Fibroblast of gingiva (primary cell): ENCODE measurements at places on chromosomes 1 and 21.

DNA sequence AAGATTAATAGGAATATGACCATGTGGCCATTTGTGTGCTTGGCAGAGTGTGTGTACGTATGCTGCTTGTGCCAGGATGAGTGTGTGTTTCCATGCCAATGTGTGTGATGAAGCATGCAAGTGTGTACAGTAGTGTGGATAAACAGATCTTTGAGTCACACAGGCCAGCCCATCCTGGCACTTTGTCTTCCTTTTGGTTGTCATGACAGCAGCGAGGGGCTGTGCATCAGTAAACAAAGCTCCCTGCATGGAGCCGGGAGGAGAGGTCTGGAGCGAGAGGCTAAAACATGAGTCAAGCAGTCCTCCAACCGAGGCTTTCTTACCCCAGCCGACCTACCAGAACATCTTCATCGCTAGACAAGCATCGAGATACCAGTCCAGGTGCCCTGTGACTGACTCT is 221.2 kb downstream of the CACNA1E start:
- DNase-seq: no peak

DNA sequence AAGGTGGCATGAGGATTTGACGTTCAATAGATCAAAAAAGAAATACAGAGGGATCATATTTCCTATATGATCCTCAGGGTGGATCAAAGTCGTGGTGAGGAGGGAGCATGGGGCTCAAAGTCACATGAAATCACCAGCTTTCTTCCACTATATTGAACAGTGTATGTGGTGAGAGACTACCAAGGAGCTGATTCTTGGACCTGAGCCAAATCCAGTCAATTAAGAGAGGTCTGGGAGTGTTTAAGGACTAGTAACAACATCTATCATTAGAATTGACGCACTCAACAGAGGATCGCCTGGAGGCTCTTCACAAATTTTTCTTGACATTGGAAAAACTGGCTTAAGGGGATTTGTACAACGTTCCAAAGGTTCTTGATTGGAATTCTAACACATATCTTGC is 267.7 kb upstream of the PROX1 start:
- DNase-seq: no peak

DNA sequence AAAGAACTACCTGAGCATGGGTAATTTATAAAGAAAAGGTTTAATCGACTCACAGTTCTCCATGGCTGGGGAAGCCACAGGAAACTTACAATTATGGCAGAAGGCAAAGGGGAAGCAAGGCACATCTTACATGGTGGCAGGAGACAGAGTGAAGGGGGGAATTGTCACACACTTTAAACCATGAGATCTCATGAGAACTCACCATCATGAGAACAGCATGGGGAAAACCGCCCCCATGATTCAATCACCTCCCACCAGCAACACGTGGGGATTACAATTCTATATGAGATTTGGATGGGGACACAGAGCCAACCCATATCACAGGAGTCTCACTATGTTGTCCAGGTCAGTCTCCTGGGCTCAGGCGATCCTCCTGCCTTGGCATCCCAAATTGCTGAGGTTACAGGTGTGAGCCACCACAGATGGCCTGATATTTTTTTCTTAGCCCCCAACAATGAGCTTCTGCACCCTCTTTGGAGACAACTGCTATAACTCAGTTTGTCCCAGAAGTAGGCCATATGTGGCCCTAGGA is 22.5 kb upstream of the MORC3 start:
- DNase-seq: no peak

- DNase-seq: no peak
These were observed 232.8 kb downstream of the SDCCAG8 start for GRCh38 chr1:243488459-243489157.

- no peak for DNase-seq
These were observed 1.4 kb upstream of the CFH start for GRCh38 chr1:196650403-196650802.

- peak; percentile 74 for DNase-seq
These were observed 66.6 kb downstream of the GABPA start for GRCh38 chr21:25801217-25802014.

DNA sequence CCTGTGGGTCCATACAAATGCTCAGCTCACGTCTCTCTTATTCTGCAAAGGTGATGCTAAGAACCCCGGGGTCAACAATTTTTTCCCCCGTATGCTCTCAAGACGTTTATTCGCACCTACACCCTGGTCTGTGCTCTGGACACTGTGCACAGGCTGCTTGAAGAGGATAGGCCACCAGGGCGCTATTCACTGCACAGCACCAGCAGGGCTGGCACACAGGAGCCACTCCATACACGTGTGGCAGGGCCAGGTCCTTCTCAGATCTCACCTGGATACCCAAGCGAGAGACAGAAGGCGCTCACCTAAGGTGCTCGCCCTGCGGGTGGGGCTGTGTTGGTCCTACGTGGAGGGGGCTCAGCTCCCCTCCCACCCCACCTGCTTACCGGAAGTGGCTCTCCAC is 16.7 kb downstream of the TMEM63A start:
- DNase-seq: no peak

GRCh38 chr1:213783893-213784292 is 203.9 kb upstream of the PROX1 start:
- DNase-seq: no peak

GRCh38 chr1:1024149-1024770 is 4.3 kb downstream of the AGRN start:
- DNase-seq: no peak

DNA sequence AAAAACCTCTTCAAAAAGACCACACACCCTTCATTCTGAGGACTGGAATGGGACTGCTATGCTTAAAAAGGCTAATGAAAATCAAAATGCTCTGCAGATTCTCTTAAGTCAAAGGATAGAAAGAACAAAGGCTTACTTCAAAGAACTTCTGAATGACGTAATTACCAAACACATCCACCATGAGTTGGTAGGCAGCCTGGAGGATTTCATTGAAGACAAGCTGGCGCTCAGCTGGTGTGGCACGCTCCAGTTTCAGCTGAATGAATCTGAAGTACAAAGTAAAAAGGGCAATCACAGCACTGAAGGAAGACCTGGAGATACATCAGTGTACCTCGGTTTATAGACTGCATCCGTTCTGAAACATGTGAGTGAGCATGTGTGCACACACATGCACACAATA is 43.5 kb upstream of the SDC3 start:
- no peak for DNase-seq

DNA sequence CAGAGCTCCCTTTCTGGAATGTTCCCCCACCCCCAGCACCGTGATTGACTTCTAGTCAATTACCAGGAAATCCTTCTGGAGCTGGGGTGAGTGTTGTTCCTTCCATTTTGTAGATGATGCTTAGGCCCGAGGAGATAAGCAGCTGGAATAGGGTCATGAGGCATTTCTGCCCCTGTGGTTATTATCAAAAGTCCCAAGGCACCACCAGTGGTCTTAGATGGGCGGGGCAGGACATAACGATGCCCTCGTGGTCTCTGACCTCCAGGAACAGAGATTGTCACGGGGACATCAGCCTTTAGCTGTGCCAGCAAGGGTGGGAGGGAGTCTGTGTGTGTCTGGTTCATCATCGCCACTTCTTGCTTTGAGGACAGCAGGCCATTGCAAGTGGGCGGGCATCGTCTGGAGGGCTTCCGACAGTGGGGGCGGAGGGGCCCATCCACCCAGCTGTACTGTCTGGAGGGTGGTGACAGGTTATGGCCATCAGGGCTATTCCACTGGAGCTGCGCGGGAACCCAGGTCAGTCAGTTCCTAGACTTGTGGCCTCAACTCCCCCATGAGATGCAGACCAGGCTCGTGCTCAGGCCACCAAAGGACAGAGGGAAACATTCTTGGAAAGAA is 22.6 kb downstream of the TNFRSF8 start:
- DNase-seq: no peak

DNA sequence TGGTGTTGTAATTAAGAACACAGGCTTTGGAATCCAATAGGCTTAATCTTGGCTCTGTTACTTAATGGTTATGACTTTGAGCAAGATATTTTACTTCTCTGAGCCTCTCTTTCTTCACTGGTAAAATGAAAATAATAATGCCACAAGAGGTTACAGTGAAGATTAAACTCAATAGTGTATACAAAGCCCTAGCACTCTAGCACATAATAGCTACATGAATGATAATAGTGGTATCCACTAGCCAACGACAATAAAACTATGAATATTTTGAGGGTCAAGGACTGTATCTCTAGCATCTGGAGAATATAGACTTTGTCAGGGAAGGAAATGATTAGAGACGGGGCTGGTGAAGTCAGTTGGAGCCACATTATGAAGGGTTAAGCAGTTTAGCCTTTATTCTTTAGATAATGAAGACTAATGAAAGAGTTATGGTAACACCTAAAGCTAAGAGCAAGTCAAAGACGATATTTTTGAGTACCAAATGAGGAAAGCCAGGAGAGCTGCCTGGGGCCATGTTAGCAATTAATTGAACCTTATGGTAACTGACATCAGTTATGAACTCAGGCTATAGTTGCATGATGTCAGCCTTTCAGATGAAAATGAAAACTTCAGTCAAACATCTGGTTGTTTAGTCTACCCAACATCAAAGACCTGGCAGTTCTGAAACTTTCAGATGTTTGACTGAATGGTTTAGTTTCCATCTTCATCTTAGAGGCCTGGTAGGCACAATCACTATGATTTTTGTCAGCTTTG is 32.8 kb upstream of the RNF11 start:
- DNase-seq: no peak

DNA sequence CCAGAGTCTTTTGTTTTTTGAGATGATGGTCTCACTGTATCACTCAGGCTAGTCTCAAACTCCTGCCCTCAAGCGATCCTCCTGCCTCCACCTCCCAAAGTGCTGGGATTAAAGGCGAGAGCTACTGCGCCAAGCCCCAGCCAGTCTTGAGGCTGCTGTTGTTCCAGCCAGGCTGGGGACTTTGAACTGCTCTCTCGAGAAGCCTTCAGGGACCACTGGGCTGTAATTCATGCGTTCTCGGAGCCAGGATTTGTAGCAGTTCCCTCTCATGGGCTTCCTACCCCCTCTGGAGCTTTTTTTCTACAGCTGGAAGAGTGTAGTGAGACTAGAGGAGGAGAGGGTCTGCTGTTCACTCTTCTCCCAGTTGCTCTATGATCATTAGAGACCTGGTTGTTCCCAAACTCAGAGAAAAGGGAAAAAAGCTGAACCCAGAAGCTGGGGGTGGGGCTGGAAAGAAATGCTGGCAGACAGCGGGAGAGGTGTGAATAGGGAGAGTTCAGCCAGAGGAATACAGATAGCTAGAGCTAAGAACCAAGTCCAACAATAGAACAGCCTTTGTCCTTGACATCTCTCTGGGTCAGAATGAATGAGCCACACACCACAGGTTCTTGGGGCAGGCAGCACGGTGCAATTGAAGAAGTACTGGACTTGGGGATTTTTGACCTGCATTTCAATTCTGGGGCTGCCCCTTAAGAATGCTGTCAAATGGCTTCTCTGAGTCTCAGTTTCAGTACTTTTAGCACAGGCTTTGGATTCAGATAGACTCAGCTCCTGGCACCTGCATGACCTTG is 13.2 kb upstream of the SLC41A1 start:
- DNase-seq: no peak

DNA sequence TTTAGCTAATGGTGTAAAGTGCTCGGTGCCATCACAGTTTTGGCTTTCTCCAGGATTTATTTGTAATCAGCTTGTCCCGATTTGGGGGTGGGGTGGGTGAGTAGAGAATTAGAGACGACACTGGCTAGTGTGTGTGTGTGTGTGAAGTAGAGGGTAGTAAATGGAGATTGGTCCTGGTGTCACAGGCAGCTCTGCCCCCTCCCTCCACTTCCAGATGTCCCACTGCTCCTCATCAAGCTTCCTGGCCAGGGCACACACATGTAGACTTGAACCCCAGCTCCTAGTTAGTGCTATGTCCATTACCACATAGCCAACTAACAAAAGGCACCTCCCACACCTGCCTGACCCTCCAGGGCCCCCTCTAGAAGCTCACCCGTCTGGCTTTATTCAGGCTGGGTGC is 3.2 kb downstream of the TRNP1 start:
- DNase-seq: no peak

DNA sequence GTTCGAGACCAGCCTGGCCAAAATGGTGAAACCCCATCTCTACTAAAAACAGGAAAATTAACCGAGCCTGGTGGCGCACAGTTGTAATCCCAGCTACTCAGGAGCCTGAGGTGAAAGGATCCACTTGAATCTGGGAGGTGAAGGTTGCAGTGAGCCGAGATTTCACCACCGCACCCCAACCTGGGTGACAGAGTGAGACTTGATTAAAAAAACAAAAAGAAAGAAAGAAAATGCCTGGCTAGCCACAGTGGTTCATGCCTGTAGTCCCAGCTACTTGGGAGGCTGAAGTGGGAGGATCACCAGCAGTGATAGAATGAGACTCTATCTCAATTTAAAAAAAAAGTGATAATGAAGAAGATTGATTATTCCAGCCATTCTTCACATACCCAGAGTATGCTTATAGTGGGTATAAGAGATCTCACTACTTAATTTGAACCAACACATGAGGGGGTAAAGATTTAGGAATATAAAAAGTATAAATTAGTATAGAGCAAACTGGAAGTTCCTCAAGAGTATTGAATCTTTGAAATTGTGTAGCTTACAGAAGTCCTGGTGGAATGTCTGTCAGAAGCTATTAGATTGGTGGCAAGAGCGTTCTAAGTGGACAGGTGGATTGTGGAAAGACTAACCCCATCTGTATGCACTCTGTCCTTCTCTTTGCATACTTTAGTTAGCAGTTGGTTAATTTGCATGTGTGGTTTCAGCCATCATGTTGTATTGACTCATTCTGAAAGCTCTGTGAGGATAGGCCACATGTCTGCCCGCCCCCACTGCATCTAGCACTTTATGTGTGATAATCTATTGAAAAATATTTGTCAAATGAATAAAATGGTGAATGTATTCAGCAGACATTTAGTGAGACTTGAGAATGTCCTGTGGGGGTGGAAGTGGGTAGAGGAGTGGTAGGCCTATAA is 25.0 kb downstream of the RLF start:
- DNase-seq: no peak

DNA sequence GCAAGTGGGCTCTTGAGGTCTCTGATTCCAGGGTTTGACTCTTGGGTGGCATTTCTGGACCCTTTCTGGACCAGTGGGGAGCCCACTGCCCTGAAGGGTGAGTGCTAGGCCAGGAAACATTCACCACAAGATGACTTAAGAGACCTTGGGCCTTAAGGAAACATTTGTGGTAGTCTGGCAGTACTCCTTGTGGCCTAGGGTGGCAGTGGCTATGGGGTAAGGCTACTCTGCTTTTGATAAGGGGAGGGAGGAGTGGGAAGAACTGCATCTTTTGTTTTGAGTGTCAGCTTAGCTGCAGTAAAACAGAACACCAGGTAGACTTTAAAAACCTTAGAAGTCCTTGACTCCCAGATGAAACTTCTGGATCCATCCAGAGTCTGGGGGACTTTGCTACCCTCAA is 529.3 kb upstream of the LRRC7 start:
- DNase-seq: no peak

DNA sequence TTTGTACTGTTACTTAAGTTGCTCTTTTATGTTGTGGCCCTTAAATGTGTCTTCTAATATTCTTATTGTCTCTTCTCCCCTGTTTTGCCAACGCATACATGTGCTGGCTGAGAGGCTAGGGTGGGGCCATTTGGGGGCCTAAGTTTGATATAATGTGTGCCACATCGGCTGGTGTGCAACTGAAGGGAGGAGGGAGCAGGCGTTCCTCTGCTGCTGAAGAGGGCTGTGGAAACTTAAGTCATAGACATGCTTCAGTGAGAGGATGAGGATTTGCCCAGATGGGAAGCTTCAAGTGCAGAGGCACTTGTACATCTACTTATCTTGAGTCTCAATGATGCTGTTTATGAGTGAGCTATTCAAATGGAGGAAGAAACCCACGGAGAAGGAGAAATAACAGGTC is 630.6 kb downstream of the LMO4 start:
- no peak for DNase-seq

GRCh38 chr1:239906394-239906793 is 185.3 kb upstream of the FMN2 start:
- DNase-seq: no peak

- no peak for DNase-seq
These were observed 142.5 kb downstream of the TNR start for GRCh38 chr1:175600721-175601440.
